Right hindlimb (tissue), 1 donor: ENCODE measurements at places on chromosomes 3 and 15.

DNA sequence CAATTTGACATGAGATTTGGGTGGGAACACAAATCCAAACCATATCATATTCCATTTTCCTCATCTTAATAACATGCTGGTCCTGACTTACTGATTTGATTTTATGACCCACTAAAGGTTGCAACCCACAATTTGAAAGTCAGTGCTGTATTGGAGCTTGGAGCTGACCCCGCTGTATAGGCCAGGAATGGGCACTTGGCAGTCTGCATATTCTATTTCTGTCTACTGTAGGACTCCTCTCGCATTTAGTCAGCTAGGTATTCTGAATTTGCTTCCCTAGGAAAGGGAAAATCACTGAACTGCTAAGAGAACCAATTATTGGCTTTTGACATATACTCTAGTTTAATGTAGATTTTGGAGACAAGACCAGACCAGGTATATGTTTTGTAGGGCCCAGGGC lies 157.0 kb downstream of the MFSD1 start:
- no peak for DNase-seq

- no peak for DNase-seq
These were observed 201.5 kb downstream of the UACA start for GRCh38 chr15:70561885-70562284.

DNA sequence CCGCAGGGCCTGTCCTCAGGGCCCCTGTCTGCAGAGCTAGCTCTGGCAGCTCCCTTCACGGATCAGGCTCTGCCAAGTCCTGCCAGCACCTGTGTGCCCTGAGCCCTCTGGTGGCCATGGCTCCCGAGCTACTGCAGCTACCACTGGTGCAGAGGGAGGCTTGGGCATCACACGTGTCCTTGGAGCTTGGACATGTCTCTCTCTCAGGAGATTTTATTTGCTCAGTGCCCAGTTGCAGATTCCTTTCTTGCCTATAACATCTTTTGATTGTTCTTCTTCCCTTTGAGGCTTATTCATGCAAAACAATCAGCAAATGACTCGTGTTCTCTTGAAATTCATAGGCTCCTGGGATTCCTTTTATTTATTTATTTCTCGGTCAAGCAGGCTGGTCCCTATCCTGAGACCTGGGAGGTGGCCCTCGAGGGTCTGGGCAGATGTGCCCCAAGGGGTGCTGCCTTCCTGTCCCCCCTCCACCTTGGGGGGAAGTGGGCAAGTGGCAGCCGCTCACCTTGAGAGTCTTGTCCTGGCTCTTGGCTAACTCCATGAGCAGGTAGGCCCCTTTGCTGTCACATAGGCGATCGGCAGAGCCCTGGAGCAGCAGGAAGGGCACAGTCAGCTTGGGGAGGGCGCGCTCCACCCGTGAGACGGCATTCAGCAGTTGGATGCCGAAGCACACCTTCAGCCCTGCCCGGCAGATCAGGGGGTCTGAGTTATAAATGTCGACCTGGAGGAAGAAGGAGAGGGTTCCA lies 21.9 kb downstream of the ABTB1 start:
- no peak for DNase-seq

GRCh38 chr15:25173241-25174028 lies 218.6 kb downstream of the SNRPN start:
- no peak for DNase-seq

DNA sequence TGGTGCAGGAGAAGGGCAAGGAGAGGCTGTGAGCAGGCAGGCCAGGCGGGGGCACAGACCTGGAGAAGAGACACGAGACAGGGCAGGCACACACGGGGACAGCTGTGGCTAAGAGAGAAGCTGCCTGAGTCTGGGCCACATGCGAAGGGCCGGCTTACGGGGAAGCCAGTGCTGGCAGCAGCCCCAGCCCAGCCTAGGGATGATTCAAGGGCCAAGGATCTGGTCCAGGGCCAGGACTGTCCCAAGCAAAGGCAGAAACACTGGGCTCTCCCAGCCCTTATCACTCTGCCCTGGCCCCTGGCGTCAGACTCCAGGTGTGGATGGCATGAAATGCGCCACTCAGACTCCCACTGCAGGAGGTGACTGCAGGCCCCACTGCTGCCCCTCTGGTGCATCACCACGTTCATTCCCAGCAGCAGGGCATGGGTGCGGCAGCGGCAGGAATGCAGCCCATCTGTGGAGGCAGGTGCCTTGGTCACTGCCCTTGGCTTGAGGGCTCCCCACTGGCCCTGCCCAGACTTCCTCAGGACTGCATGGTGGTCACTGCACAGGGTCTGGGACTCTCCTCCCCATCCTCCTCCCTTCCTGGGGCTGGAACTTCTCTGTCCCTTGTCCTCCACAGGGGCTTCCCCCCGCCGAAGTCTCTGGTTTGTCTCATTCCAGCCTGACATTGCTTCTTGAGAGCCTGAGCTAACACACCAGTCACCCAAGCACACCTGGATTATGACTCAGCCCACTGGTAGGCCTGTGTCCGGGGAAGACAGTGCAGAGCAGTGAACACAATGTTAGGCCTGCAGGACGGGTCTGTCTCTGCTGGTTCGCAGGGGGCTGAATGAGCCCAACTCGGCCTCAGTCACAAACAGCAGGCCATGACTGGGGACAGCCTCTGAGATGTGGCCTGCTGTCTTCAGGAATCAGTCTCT lies 69.3 kb downstream of the TBC1D2B start:
- DNase-seq, result peak; percentile 66

DNA sequence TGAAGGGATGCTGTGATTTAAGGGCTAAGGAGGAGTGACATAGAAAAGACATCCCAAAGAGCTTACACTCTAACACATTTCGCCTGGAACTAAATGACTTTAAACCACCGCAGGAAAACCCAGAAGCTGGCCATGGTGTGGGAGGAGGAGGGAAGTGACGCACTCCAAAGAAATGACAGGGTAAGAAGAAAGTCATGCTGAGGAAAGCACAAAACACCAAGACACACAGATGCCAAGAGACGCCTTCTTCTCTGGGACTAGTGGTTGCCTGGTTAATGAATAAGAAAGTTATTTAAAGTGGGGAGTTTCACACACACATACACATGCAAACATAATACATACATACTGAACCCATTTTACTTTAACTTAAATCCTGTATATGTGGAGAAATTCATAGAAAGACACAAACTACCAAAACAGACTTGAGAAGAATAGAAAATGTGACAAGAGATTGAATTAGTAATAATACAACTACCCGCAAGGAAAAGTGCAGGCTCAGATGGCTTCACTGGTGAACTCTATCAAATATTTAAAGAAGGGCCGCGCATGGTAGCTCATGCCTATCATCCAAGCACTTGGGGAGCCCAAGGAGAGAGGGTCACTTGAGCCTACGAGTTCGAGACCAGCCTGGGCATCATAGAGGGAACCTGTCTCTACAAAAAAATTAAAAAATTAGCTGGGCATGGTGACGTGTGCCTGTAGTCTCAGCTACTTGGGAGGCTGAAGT lies 125.5 kb downstream of the NSMCE3 start:
- no peak for DNase-seq

DNA sequence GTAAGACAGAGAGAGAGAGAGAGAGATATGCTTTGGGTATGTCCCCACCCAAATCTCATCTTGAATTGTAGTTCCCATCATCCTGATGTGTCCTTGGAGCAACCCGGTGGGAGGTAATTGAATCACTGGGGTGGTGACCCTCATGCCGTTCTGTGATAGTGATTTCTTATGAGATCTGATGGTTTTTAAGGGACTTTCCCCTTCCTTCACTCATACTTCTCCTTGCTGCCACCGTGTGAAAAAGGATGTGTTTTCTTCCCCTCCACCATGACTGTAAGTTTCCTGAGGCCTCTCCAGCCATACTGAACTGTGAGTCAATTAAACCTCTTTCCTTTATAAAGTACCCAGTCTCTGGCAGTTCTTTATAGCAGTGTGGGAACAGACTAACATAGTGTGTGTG lies 60.3 kb downstream of the EOMES start:
- DNase-seq, result no peak

- DNase-seq, result no peak
These were observed 208.9 kb downstream of the FOXP1 start for GRCh38 chr3:71374582-71374981.

DNA sequence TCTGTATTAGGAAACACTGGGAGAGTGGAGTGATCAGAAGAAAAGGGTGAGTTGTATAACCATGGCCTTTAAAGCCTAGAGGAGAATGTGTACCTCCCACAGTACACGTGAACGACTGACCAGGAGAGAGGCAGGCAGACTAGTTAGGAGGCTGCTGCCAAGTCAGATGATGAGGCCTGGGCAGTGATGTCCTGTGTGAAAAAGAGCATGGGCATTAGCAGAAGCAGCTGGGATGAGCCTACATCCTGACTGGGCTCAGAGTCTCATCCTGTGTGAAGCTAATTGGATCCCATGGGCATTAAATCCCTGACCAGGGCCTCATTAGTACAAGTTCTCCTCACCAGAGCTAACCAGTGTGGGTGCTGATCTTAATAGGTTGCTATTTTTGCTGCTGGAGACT lies 89.1 kb upstream of the SLC2A2 start:
- DNase-seq, result no peak

DNA sequence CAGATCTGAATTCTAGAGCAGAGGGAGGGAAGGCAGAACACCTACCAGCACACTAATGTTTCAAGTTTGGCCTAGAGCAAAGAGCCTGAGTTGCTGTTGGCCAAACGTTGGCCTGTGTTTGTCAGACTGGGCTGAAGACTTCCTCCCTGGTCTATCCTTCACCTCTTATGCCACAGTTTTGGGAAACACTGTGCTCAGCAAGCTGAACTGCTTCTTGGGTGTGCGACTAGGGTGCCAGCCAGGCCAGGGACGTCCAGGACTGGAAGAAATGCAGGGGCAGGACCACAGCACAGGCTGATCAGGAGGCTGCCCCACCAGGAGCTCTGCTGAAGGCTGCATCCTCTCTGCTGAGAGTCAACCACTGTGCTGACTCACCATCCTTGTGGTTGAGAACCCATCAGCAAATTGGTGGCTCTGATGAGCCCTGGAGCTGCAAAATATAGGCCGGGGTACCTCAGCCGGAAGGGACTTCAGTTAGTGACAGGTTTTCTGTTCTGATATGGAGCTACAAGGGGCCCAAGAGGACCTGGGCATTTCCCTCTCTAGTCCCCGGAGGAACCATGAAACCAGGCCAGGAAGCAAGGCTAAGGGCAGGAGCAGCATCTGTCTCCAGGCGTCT lies 131.6 kb upstream of the RASGRP1 start:
- DNase-seq, result no peak

GRCh38 chr15:40926659-40927494 lies 2.3 kb upstream of the DLL4 start:
- DNase-seq, result no peak

DNA sequence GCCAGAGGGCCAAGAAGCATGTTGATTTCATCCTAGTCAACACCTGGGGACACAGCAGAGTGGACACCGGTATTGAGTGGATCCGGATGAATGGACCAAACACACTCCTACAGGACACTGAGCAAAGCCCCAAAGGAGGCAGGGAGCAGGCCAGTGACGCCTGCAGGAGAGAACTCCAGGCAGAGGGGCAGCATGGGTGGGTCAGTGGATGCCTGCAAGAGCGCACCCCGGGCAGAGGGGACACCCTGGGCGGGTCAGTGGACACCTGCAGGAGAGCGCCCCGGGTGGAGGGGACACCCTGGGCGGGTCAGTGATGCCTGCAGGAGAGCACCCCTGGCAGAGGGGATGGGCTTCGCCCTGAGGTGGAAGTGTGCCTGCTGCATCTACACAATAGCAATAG lies 27.6 kb upstream of the HRH1 start:
- no peak for DNase-seq

GRCh38 chr3:168071591-168072322 lies 24.0 kb downstream of the GOLIM4 start:
- no peak for DNase-seq

- DNase-seq, result no peak
These were observed 55.8 kb upstream of the PDZRN3 start for GRCh38 chr3:73680391-73681095.

DNA sequence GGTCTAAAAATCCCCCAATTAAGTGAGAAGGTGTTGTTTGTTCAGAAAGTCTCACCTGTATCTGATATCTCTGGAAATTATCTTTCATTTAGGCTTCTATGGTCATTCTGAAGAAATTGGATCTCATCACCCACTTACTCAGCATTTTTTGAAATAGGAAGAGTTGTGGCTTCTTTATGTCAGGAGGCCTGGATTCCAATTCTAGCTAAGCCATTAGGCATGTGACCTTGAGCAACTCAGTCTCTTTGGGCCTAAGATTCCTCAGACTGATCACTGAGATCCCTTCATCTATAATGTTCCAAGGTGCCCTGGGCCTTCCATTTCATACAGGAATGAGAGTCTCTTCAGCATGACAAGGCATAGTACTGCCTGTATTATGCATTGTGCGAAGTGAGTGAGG lies 70.3 kb downstream of the ARHGEF26 start:
- no peak for DNase-seq

- DNase-seq, result no peak
These were observed 105.9 kb downstream of the RARB start for GRCh38 chr3:25534007-25534406.

DNA sequence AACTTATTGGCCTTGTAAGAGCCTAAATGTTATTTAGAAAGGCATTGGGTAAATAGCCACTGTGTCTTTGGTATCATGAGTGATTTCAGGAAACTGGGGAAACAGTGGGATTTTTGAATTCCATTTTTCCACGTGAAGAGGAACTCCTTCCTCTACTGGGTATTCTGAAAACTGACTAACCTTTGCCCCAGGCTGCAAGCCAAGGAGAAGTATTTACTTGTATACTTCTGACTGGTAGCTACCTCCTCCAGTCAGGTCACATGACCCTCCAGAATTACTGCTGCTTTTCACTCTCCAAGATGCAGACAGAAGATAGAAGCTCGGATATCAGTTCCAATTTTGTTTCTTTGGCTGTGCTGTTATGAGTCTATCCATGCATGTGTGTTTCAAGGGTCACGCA lies 50.9 kb upstream of the MAP3K13 start:
- DNase-seq, result no peak

- DNase-seq, result no peak
These were observed 185.2 kb downstream of the GHSR start for GRCh38 chr3:172262991-172263608.

DNA sequence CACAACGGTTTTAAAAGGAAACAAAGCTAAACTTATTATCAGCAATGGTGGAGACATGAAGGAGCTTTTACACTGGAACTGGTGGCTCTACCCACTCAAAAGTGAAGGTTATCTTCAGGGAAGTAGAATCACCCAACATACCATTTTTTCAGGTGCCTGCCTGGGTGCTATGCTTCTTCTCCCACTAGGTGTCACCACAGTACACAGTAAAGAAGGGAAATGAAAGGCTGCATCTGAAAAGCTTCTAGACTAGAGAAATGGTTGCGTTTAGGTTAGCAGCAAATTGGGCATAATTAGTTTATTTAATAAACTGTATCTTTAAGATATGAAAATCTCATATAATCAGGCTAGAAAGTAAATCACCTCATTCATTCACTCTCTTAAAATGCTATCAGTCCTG lies 47.0 kb upstream of the SELENOK start:
- peak; percentile 39 for DNase-seq

GRCh38 chr3:38651153-38651789 lies 1.8 kb upstream of the SCN5A start:
- peak; percentile 60 for DNase-seq

DNA sequence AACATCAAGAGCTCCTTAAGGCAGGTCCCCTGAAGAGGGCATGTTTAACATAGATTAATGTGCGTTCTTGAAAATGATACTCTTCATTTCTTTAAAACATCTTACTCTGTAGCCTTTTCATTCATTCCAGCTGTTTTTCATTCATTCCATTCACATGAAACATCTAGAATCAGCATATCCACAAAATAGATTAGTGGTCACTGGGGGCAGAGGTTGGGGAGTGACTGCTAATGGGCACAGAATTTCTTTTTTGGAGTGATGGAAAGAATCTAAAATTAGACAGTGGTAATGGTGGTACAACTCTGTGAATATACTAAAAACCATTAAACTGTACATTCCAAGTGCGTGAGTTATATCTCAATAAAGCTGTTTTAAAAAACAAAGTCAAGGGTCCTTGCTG lies 15.4 kb upstream of the CXCR6 start:
- no peak for DNase-seq
